Pulmonary artery endothelial cell (primary cell): ENCODE measurements at places on chromosomes 13 and 19.

DNA sequence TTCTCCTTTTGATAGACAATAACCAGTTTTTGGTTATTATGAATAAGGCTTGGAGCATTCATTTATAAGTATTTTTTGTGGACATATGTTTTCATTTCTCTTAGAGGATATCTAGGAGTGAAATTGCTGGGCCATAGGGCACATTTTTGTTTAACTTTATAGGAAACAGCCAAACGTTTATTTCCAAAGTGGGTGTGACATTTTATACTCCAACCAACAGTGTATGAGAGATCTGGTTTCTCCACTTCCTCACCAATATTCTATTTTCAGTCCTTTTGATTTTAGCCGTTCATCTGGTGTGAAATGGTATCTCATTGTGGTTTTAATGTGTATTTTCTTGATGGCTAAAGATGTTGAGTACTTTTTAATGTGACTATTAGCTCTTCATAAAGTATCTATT is 21.9 kb downstream of the TDRD3 start:
- DNase-seq: no peak

DNA sequence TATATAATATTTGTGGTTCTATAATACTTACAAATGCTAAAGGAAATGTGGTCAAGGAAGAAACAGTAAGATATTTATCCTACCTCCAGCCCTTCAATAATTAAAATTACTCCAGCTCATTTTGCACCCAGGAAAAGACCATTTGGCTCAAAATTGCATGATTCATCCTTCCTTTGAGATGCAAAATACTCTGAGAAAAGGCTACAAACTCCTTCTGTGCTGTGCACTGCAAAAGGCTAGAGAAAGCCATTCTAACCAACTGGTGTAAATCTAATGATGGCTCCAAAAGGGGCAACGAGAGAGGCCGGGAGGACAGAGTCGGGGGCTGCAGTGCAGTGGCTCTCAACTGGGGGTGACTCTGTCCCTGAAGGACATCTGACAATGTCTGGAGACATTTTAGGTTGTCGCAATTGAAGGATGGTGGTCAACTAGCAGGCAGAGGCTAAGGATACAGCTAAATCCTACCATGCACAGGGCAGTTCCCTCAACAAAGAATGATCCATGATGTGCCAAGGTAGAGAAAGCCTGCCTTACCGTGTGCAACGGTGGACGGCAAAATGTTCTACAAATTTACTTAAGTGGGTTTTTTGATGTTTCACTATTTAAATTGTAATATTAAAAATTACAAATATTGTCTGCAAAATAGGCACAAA is 32.6 kb downstream of the SLC7A1 start:
- no peak for DNase-seq

GRCh38 chr19:13797870-13798269 is 2.6 kb downstream of the ZSWIM4 start:
- DNase-seq: no peak

GRCh38 chr13:28001837-28002473 is 13.5 kb upstream of the URAD start:
- no peak for DNase-seq

DNA sequence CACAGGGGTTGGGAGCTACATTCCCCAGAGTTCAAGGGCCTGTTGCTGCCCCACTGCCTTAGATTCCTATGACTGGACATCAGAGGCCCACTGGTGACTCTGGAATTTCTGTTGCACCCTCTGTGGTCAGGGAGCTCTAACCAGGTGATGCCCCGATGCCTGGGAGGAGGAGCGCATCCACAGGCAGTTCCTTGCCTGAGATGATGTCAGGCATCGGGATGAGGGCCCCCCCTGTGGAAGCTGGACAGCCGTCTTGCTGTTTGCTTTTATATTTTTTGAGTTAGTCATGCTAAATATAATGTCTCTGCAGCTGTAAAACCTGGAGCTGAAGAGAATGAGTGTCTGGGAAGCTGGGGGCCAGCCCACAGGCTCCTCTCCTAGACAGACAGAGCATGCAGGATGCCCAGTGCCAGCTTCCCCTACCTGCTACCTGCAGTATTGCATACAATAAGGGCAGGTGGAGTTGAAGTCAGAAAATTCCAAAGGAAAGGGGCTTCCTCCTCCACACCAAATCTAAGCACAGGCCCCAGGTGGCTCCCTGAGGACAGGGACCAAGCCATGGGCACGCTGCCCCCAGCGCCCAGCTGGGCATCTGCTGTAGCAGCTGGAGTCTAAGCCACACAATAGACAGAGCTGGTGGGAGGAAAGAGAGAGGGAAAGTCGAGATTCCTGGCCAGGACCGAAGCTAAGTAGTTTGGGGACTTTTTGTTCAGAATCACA is 16.2 kb downstream of the COL4A2 start:
- DNase-seq: no peak

GRCh38 chr13:65508338-65508737 is 1721.8 kb downstream of the PCDH9 start:
- no peak for DNase-seq

DNA sequence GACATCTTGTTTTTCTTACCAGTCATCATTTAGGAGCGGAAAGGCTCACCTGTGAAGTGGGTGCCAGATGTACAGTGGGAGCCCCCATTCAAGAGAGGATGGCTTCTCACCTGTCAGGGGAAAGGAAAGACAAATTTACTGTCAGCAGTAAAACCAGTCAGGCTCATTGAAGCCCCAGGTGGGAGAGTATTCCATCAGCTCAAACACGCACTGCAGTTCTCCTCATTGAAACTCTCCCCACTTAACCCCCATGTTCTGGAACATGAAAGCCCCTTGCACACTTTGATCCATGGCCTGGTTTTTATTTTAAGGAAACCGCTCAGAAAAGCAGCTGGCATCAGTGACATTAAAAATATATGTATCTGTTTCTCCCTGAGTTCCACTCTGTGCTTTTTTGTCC is 401.1 kb upstream of the ZNF507 start:
- DNase-seq: no peak

GRCh38 chr13:23859904-23860303 is 29.3 kb downstream of the MIPEP start:
- no peak for DNase-seq

DNA sequence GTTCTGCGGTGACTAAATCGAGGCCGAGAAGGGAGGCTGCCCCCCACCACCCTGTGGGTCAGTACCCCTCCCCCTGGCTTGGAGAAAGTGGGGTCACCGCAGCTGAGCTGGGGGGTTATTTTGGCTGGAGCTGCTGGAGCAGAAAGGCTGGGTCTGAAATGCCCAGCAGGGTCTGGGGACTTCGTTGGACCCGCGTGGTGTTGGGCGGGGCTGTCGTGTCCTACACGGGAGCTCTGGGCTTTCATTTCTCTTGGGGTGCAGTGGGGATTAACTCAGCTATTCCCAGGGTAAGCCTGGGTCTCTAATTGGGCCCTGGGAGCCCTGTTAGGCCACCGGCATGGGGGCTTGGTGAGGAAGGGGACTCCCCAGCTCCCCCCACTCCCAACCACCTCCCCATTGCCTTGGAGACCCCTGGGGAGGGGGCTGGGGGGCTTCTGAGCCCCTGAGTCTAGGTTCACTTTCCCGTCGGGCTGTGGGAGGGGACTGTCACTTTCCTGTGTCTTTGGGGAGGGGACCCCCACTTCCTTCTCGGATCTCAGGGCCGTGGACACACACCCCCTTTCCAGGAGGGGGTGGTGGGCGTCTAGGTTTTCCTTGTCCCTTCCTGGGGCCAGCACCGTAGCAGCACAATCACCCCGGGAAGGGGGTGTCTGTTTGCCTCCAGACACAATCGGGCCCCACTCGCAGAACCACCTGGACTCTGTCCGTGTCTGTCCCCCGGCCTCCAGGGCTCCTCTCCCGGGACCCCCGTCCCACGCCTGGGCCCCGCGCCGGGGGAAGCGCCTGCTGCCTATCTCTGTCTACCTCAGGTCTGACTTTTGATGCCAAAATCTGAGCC is 10.2 kb upstream of the WDR18 start:
- no peak for DNase-seq

- no peak for DNase-seq
Observed at GRCh38 chr13:39935155-39935554, 279.7 kb downstream of the COG6 start.

DNA sequence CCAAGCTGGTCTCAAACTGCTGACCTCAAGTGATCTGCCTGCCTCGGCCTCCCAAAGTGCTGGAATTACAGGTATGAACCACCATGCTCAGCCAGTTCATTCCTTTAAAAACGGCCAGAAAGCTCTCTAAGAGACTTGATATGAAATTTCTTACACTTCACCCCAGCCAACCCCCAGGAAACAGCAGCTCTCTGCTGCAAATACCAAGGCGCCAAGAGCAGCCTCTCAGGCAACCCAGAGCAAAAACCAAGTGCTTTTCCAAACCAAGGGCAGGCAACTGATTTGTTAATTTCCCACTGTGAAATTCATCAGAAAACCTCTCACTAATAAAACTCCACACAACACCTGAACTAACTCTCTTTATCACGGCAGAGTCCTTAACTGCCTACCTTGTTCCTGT is 44.9 kb downstream of the LATS2 start:
- DNase-seq: no peak

DNA sequence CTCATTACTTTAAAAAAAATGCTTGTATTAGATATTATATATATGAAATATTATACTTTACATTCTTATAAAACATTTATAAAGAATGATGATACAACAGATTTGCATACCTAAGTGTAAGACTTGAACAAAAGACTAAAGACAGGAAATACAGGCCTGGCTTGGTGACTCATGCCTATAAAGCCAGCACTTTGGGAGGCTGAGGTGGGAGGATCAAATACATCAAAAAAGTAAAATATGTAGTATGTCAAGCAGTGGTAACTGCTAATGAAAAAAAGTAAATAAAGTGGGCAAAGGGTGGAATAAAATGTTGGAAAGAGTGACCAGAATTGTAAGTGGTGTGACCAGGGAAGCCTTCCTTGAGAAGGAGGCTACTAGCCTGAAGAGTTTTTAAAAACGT is 133.7 kb downstream of the GGACT start:
- no peak for DNase-seq

DNA sequence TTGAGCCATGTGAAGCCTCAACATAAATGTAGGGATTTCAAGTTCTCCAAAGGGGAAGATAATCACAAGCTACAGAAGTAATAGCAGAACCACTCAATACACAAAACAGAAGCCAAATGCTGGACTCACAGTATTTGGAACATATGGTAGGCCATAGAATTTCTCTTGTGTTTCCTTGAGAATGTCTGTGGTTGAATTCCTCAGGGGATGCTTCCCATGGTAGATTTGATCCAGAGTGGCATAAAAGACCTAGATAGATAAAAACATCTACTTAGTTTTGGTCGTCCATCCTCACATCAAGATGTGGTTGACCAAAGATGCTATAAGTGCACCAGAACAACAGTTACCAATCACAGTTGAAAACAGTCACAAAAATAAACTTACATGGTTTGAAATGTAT is 83.4 kb downstream of the MIPEP start:
- no peak for DNase-seq

GRCh38 chr19:11203194-11204075 is 6.1 kb upstream of the KANK2 start:
- DNase-seq: no peak

GRCh38 chr19:6491802-6492592 is 10.1 kb downstream of the TUBB4A start:
- DNase-seq: no peak

DNA sequence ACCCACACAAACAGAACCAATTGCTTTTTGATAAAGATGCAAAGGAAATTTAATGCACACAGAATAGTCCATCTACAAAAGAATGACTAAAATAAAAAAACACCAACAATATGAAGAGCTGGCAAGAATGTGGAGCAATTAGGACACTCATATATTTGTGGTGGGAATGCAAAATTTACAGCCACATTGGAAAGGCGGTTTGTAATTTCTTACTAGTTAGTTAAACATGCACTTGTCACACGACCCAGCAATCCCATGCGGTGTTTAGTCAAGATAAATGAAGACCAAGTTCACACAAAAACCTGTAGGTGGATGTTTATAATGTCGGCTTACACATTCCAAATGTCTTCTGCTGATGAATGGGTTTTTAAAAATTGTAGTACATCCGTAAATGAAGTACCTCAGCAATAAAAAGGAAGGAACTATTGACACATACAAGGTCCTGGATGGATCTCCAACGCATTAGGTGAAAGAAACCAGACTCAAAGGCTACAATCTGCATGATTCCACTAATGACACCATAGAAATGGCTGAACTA is 5.2 kb downstream of the GRTP1 start:
- no peak for DNase-seq

- DNase-seq: no peak
Observed at GRCh38 chr19:1408300-1409203, 1.2 kb downstream of the DAZAP1 start.

DNA sequence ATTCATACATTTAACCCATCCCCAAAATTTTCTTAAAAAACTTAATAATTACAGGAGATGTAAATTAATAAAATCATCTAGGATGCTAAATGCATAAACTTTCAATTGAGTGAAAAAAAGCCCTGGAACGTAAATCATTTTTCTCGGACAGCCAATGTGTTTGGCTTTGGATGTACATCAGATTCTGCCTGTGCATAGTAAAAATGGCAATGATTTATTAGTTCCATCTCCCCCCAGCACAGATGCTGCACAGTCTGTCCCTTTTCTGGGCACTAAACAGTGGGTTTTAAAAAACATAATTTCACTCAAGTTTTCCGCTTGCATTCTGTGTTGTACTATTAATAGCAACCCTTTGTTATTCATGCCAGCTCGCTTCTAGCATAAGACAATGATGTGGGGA is 147.7 kb downstream of the TM9SF2 start:
- no peak for DNase-seq

DNA sequence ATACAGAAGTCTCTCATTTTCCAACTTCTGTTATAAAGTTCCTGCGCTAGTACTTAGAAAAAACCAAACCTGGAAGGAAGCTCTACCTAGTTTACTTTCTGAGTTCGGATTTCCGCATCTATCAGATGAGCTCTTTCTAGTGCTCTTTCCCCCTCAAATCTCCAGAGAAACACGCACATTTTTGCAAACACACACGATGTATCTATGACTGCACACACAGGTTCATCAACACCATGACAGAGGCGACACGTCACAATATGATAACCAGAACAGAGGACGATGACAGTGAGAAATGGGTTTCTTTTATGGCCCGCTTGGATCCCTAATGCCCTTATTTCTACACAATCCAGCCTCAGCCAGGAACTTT is 629 bp upstream of the LRRC63 start:
- no peak for DNase-seq

GRCh38 chr13:55418095-55418494 is 1722.6 kb upstream of the PRR20A start:
- DNase-seq: no peak

DNA sequence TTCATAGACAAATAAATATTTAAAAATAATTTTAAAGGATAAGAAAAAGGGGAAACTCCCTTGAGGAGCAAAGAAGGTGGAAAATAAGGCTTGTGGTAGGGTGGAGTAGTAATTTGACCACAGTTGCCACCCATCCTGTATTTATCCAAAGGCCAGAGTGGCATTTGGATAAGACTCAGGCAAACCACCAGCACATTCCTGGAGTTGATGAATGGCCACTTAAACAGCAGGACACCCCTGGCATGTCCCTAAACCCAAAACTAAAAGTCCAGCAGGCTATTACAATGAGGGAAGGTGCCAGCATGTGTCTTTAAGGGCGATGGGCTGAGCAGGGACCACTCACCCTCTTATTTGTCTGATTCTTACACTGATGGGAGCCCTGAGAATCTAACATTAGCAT is 9.8 kb upstream of the FRY start:
- DNase-seq: no peak

GRCh38 chr19:12034198-12034597 is 1.3 kb downstream of the ZNF433 start:
- no peak for DNase-seq
